BJ (cell line): ENCODE measurements at places on chromosomes 11 and 22.

DNA sequence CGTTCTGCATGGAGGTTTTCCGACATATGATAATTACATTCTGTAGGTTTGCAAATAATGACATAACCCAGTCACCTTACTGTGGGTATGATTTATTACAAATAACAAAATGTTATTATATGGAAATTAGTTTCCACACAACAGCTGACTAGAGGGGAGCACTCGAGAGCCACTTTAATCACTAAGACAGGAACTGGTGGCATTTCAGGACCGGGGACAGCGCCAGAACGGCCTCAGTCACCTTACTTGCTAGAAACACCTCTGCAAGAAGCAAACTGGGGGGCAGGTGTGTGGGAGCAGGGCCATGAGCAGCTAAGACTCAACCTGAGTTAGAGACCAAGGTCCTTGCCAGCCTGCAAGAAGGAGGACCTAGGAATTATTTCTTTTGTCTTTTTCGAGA lies 199.9 kb downstream of the DSCAML1 start:
- no peak for DNase-seq

- no peak for DNase-seq
Observed at GRCh38 chr22:33677536-33677935, 242.7 kb downstream of the LARGE1 start.

GRCh38 chr11:14499178-14499559 lies 442 bp downstream of the COPB1 start:
- no peak for DNase-seq

DNA sequence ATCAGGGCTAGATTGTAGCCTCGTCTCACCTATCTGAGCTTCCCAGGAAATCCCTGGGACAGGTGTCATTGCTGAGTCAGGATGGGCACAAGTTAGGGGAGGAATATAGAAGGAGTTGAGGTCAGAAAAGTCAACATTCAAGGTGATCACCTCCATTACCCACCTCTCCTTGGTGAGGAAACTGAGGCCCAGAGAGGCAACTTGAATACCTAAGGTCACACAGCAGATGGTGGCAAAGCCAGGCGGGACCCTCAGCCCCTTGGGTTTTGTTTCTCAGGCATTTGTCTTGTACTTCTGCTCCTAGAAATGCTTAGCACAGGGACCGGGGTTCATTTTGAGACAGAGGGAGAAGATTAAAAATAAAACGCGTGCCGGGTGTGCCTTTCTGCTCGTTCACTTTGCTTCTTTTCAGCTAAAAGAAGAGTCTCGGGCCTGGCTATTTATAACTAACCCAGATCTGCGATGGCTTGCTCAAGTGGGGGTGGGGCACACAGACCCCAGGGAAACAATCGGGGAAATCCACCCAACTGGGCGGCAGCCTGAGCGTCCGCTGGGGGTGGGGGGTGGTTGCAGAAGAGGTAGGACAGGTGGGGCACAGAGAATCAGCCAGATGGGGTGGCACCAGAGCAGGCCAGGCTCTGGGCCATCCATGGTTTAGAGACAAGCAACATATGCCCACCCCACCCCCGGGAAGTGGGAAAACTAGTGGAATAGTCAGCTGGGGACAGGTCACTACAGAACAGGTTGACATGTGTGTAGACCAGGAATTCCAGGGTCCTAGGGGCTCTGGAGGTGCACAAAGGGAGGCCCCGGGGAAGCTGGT lies 3.9 kb upstream of the GNAZ start:
- DNase-seq: no peak

GRCh38 chr11:35721651-35722282 lies 59.2 kb downstream of the TRIM44 start:
- DNase-seq: no peak

DNA sequence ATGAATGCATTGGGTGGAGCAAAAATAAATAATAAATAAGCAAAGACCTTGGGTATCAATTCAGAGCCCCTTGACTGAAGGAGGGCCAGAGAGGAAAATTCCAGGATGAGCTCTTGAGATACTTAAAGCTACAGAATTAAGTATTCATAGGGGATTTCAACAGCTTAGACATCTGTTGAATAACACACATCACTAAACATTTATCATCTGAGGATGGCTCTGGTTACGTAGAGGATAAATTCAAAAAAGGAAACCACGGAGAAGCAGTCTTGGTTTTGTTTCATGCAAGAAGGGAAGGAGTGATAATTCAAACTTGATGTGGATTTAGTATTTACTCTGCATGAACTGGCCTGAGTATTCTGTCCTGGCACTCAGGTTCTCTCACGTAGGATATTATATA lies 29.8 kb downstream of the ARHGAP42 start:
- DNase-seq: no peak

DNA sequence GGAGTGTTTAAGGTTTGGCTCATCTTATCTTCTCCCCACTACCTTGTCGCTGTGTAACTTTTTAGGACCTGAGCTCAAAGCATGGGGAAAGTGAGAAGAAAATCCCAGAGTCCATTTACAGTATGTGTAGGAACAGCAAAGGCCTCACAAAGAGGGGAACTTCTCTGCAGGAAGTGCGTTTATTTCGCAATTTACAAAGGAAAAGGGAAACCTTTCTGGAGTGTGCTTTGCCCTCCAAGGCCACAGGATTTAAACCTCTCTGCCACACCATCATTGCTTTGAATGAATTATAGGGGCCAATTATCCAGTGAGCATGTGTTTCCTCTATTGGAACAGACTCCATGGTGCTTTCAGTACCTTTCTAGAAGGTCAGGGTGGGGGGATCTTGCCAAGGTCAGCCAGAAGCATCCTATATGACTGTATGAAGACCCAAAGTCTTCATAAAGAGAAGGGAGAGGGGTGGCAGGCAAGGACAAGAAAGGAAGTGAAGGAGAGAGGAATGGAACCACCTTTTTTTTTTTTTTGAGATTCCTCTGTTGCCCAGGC lies 68.1 kb upstream of the LMO2 start:
- no peak for DNase-seq

GRCh38 chr11:44389963-44390605 lies 80.1 kb upstream of the ALX4 start:
- no peak for DNase-seq

DNA sequence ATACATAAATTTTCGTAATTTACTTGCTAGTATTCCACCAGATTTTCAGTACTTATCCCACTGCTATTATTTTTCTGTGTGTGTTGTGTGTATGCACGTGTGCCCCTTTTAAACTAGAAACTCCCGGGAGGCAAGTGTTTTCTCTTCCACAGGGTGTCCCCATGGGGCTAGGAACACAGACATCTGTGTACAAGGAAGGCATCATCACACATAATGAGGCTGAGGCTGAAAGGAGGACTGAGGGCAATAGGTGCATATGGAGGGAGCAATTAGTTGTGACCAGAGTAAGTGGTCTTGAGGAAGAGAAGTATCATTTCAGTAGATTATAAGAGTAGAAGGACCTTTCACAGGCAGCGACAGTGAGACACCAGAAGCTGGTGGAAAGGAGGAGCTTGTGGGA lies 2.1 kb upstream of the DPAGT1 start:
- no peak for DNase-seq

GRCh38 chr11:534396-535209 lies 773 bp downstream of the HRAS start:
- DNase-seq: no peak

- no peak for DNase-seq
Observed at GRCh38 chr22:27564806-27565205, 236.8 kb downstream of the MN1 start.

- no peak for DNase-seq
Observed at GRCh38 chr11:73480677-73481076, 104.5 kb downstream of the RELT start.

DNA sequence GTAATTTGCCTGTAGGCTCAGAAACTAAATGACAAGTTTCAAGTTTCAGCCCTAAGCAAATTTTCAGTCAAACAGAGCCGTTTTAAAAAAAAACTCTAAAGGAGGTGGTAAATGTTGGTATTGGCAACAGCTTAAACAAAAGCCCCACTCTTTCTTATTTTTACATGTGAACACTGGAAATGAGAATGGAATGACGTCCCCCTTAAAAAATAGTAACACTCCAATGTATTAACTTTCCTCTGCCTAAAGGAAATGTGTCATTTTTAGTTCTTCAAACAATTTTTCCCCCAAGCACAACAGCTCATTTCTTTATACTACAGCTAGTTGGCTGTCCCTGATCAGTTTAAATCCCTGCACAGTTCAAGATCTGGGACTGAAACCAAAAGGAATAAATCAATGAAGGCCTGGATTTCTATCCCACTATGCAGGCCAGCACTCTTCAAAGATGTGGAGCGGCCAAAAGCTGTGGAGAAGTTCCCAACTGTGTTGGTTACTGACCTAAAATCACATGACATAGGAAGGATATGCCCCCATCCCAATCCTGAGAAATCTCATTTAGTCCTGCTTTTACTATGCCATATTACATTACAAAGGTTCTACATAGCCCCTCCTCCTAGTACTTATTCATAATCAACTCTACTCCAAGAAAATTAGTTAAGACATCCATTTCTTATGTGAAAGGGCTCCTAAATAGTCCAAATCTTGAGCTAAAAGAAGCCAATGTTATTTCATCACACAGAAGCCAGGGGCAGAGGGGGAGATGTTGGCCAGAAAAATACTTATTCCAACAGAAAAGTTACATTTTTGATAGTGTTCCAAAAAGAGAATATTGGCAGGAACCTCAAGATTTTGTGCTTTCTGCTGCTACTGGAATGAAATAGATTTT lies 95.9 kb downstream of the CADM1 start:
- peak; percentile 14 for DNase-seq

DNA sequence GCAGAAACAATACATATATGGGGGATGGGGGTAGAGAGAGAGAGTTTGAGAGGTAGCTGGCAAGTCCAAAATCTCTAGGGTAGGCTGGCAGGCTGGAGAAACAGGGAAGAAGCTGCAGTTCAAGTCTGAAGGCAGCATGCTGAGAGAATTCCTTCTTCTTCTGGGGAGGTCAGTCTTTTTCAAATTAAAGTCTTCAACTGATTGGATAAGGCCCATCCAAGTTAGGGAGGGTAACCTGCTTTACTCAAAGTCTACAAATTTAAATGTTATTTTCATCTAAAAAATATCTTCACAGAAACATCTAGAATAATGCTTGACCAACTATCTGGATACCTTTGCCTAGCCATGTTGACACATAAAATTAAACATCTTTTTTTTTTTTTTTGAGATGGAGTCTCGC lies 2.9 kb upstream of the TREH start:
- no peak for DNase-seq

DNA sequence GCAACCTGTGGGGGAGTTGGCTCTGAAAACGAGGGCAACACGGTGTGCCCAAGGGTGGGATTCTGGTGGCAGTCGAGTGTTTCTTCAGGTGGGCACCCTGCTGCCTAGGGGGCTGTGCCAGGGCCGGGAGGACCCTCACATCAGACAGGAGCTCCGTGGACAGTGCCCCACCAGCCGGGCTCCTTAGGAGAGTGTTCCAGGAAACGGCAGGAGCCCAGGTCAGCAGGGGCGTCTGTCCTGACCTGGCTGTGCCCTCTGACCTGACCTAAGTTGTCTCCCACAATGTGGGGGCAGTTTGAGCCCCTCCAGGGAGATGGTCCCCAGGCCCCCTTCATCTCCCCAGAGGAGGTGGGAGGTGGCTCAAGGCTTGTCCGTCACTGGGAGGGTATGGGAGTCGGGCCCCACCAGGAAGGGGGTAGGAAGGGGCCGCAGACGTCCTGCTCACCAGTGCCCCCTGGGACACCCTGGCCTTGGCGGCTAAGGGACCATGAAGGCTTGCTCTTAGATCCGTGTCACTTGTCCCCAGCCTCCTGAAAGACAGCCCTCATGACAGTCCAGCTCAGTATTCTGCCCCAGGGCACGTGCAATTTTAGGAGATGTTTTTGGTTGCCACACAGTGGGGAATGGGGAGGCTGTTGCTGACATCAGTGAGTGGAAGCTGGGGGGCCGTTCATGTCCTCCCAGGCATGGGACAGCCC lies 32.2 kb upstream of the GAL start:
- DNase-seq: no peak

DNA sequence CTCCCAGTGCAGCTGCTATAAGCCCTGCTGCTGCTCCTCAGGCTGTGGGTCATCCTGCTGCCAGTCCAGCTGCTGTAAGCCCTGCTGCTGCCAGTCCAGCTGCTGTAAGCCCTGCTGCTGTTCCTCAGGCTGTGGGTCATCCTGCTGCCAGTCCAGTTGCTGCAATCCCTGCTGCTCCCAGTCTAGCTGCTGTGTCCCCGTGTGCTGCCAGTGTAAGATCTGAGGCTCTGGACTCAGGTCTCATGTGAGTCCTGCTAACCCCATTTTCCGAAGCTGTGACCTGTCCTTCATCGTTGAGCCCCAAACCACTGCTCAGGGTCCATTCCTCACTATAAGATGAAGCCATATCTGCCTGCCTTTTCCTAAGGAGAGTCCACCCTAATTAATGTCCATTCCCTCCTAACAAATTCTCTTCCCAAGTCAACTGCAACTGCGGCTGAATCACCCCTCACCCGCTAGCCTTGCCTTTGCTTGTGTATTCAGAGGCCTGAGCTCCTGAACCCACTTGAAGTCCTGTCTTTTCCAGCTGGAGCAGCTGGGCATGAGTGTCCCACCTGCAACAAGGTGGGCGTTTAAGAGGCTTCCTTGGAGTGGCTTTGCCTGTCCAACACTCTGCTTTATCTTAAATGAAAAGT lies 626 bp downstream of the KRTAP5-7 start:
- DNase-seq: no peak

DNA sequence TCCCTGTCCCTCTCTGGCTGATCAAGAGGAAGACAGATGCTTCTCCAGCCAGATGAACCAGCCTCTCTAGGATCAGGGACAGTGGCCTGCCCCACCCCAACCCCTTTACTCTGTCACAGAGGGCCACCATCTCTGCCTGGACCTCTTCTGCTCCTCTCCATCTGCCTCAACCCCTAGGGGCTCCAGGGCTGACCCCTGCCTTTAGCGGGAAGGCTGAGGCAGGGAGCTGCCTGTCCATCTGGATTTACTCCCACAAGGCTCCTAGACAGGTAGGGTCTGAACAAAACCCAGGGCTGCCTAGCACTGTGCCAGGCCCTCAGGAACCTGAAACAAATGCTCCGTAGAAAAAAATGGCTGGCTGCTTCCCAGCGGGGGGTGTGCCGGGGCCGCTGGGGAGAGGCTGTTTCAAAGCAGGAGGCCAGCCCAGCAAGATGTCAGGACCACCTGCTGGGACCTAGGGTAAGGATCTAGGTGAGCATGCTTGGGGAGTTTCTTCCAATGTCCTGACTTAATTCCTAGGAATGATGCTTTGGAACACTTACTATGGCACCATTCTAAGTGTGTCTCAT lies 3.2 kb downstream of the CHST1 start:
- DNase-seq: no peak

GRCh38 chr22:50406416-50407170 lies 63.5 kb downstream of the PPP6R2 start:
- DNase-seq: no peak

DNA sequence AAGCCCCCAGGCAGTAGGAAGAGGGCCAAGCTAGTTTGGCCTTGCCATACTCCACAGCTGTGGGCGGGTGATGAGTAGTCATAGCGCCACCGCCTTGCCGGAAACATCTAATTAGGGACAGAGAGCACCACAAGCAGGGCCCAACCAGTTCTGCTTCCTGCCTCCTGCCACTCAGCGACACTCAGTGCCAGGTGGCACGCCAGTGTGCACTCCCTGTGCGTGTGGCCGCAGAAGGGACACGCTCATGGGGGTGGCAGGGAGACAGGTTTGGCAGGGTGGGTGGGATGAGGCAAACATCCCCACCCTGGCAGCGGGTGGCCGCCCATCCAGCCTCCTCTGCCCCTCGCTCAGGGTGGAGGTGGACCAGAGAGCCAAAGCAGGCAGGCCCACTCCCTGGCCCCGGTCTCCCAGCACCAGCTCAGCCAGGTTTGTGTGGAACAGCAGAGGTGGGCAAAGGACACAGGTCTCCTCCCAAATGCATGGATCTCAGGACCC lies 4.9 kb downstream of the OVOL1 start:
- DNase-seq: no peak

- DNase-seq: no peak
Observed at GRCh38 chr11:94224078-94224477, 80.3 kb upstream of the IZUMO1R start.

GRCh38 chr11:114061048-114061680 lies 1.7 kb downstream of the ZBTB16 start:
- DNase-seq: no peak
